Hepatocyte (in vitro differentiated cells): ENCODE measurements at places on chromosomes 4 and X. TPM values are rescaled to one million over a fixed set of nuclear protein-coding genes. Genes with fewer than 3 reads are reported as not detected.

DNA sequence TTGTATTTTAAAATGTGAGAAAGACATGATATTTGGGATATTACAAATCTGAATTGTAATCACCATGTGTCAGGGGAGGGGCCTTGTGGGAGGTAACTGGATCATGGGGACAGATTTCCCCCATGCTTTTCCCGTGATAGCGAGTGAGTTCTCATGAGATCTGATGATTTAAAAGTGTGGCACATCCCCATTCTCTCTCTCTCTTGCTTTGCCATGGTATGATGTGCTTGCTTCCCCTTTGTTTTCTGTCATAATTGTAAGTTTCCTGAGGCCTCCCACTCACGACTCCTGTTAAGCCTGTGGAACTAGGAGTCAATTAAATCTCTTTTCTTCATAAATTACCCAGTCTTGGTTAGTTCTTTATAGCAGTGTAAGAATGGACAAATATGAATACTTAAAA lies 39.0 kb downstream of the CCDC158 start:
- no peaks in the 10 kb centered on the region for H3K27me3 ChIP-seq
- H3K36me3 ChIP-seq = no peaks in the 10 kb centered on the region

DNA sequence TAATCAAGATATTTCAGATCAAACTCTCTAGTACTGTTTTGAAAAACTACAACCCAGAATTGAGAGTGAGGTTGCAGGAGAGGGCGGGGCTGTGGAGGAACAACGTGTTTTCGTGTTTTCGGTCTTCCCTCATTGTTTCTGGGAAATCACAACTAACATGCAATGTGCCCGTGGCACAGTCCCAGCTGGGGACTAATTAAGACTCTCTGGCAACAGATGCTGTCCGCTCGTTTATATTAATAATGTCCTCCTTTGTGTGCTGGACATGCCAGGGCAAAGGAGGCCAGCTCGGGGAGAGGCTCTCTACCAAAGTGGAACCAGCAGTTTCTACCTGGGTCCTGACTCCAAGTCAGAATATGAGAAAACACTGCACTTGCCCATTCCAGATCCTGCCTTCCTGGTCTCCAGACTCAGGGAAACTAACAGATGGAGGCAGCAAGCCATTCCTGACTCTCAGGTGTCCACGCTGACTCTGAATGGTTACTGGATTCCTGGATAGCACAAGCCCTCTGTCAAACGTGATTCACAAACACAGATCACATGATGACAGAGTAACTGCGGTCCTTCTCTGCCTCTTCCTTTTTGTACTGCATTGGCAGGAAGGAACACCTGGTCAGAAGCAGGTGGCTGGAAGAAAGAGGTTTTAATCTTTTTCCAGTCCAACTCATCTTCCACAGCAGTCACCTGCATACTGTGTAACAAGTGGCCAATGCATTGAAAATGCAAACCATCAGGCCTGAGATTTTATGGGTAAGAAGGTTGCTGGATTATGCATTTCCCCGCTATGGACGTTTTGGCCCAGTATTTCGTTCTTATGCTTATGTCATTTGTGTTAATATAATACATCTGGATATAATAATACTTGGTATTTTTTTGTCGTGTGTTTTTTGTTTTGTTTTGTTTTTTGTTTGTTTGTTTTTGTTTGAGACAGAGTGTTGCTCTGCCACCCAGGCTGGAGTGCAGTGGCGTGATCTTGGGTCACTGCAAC lies 65.0 kb downstream of the COQ2 start:
- no peaks in the 10 kb centered on the region for H3K4me1 ChIP-seq
- no peak overlapping the region for H3K4me3 ChIP-seq
- no peak overlapping the region for H3K27ac ChIP-seq
- DNase-seq = no peak

Gene MBNL3
- 9.6 and 11.6 TPM in 2 replicates for polyA plus RNA-seq

- no peak overlapping the region for H3K4me3 ChIP-seq
- H3K27ac ChIP-seq = peak overlapping the region; percentile 61
- H3K36me3 ChIP-seq = no peaks in the 10 kb centered on the region
- H3K27me3 ChIP-seq = no peaks in the 10 kb centered on the region
These were observed 79.1 kb downstream of the NPFFR2 start for GRCh38 chr4:72110886-72111285.
